Hematopoietic multipotent progenitor cell treated with erythropoietin and hydrocortisone succinate and interleukin-3 and kit ligand, for 8 days (in vitro differentiated cells): ENCODE measurements at places on chromosomes 2 and 18.

- no peak for DNase-seq
Observed at GRCh38 chr2:170660409-170660808, 54.7 kb upstream of the SP5 start.

GRCh38 chr2:31379747-31380146, 34.8 kb downstream of the XDH start:
- no peak for DNase-seq

- no peak for DNase-seq
Observed at GRCh38 chr2:240819126-240819857, 727 bp downstream of the KIF1A start.

GRCh38 chr2:61633250-61633649, 95.1 kb upstream of the XPO1 start:
- no peak for DNase-seq

DNA sequence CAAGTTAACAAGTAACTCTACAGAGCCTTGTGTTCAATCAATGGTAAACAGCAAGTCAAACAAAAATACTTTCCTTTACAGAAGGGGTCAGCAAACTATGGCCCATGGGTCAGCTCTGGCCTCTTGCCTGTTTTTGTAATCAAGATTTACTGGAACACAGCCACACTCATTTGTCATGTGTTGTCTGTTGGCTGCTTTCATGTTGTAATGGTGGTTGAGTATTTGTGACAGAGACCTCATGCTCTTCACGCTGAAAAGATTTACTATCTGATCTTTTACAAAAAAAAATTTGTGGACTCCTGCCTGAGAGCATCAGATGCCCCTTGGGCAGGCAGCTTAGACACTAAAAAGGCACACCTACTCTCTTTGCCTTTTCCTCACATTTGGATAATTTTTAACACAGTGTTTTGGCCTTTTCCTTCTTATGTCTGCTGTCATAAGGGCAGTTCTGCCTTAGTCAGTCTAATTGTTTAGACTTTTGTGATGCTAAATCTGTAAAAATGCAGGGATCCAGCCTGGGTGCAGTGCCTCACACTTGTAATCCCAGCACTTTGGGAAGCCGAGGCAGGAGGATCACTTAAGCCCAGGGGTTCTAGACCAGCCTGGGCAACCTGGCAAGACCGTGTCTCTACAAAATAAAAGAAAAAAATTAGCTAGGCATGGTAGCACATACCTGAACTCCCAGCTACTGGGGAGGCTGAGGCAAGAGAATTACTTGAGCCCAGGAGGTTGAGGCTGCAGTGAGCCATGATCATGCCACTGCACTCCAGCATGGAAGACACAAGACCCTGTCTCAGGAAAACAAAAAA, 18.3 kb downstream of the IL1B start:
- DNase-seq = no peak

GRCh38 chr2:170359466-170359865, 181.5 kb downstream of the MYO3B start:
- DNase-seq = no peak

DNA sequence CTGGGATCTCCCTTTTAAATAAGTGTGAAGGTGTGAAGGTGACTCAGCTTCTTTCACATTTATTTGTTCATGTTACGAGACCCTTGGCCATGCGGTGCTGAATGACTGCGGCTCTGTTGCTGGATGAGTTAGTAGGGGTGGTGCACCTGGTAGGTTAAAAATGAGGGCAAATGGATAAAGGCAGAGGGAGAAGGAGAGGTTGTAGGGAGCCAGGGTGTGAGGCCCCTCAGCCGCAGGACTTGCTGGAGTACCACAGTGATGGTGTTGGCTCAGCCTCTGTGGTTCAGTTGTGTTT, 164.2 kb downstream of the NAPG start:
- no peak for DNase-seq

GRCh38 chr2:127651971-127652550, 6.1 kb downstream of the GPR17 start:
- no peak for DNase-seq

DNA sequence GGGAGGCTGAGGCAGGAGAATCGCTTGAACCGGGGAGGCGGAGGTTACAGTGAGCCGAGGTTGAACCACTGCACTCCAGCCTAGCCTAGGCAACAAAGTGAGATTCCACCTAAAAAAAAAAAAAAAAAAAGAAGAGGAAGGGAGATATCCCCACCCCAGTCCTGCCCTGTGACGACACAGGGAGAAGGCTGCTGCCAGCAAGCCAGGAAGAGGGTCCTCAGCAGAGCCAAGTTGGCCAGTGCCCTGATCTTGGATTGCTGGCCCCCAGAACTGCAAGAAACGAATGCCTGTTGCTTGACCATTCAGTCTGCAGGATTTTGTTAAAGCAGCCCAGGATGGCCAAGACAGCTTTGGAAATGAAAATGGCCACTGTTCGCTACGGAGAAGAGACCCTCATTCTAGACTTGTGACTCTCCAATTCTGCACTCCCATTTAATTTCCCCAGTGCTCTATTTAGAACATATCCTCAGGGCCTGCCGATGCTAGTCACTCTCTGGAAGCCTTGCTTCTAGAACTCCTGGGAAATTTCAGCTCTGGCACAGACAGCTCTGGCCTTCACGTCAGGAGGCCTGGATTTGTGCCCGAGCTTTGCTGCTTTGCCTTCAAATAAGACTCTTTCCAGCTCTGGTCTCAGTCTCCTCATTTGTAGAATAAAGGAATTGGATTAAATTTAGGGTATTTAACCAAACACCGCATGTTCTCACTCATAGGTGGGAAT, 15.7 kb upstream of the AMMECR1L start:
- no peak for DNase-seq

GRCh38 chr2:72137498-72138010, 10.1 kb downstream of the CYP26B1 start:
- peak; percentile 59 for DNase-seq

DNA sequence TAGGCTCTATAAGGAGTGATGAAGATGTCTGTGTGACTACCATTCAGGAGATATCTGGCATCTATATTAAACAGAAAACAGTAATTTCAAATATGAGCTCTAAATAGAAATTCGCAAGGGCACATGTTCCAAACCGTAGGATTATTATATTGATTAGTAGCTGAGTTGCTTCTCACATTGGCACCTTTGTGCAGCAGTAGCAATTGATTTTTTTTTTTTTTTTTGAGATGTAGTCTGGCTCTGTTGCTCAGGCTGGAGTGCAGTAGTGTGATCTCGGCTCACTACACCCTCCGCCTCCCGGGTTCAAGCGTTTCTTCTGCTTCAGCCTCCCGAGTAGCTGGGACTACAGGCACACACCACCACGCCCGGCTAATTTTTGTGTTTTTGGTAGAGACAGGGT, 12.4 kb downstream of the BIRC6 start:
- no peak for DNase-seq

DNA sequence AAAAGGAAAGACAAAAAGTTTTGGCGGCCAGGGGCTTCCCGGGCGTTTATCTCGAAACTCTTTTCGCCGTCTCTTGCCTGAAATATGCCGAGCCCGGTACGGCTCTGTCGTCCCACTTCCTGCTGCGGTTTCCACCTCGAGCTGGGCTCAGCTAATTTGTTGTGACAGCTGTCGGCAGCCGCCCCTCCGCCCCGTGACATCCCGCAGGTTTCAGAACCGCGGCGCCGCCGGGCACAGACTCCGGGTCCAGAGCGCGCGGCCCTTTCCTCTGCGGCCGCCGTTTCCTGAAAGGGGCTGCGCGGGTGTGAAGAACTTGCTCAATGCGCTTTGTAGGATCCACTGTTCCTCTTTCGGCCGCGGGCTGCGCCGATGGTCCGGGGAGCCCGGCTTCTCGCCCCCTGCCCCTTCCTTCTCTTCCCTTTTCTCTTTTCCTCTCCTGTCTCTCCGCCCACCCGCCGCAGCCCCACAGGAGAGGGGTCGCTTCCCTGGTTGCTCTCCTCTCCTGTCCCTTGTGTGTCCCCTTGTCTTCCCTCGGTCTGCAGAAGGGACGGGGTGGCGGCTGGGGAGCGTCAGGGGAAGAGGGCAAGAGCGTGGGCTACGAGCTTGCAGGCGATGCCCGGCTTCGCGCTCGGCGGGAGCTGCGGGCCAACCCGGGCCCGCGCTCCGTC, 648 bp downstream of the ARID5A start:
- peak; percentile 60 for DNase-seq

GRCh38 chr18:13240060-13240725, 21.6 kb downstream of the LDLRAD4 start:
- DNase-seq = no peak

GRCh38 chr2:202716953-202717597, 82.3 kb downstream of the FAM117B start:
- no peak for DNase-seq

DNA sequence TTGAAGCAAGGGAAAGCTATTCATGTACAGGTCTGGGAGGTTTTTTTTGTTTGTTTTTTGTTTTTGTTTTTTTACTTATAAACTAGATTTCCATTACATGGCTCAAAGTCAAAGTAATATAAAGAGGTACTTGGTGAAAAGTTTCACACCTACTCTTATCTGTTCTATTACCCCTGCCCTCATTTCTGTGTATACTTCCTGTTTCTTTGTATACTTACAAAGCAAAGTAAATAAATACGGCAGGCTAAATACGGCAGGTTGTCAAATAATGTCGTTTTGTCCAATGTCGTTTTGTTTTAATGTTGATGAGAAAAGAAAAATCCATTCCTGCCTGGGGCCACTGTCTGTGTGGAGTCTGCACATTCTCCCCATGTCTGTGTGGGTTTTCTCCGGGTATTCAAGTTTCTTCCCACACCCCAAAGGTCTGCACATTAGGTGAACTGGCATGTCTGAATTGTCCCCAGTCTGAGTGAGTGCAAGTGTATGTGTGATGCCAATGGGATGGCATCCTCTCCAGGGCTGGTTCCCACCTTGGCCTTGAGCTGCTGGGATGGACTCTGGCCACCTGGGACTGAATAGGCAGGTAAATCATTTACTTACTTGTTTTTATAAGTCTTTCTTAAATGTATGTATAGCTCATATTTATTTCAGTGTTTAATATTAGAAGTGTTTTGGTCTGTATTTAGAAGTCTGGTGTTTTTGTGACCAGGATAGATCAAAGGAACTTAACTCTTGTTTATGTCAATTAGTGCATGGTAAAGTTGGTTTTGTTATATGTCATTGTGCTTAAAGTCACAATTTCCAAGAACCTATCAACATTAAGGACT, 13.4 kb downstream of the STAMBP start:
- no peak for DNase-seq

GRCh38 chr18:27600245-27600644, 415.1 kb upstream of the CHST9 start:
- no peak for DNase-seq

GRCh38 chr2:223870840-223871611, 33.6 kb upstream of the AP1S3 start:
- DNase-seq = no peak

GRCh38 chr2:40358783-40359182, 93.1 kb downstream of the SLC8A1 start:
- DNase-seq = no peak

DNA sequence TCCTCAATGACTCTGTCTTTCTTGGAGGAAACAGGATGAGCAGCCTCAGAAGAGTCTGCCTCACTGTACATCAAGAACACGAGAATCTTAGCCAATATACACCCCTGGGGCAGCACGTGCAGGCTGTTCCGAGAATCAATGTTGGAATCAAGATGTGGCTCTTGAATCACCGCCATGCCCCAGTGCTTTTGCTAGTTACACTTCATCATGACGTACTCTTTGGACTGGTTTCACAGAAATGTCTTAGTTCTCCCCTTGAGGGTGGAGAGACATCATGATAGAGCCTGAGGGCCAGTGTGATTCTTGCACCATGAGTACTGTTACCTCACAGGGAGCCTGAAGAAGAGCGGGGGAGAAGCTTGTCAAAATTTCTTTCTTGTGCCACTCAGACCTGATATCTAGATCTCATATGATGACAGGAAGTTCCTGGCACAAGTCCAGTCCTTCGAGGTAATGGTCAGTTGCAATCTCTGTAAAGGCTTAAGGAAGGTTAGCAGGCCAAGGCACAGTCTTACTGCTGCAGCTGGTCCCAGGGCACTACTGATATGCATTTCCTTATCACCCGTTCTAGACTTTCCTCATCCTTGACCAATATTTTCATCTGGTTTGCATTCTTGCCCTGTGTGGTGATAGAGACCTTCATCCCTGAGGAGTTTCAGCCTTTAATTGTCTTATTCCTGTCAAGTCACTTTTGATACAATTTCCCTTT, 28.2 kb upstream of the STAT4 start:
- DNase-seq = peak; percentile 32

- no peak for DNase-seq
Observed at GRCh38 chr2:111712940-111713515, 171.0 kb downstream of the ANAPC1 start.

GRCh38 chr2:29920631-29921559, 491 bp downstream of the ALK start:
- DNase-seq = no peak

DNA sequence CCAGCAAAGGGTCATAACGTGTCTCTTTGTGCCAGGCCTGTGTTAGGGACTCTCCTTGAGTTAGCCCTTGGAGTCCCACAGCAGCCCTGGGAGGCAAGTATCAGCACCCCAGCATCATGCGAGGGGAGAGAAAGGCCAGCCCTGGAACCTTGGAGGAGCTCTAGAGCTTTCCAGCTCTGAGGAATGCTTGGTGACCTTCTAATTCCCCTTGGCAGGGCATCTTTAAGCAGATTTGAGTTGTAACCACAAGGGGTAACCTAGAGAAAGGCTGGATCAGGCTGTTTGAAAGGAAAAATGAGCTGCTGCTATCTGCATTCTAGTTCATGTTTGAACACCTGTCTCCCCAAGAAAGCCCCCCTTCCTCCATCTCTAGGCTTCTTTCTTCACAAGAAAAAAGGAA, 23.8 kb upstream of the ODC1 start:
- no peak for DNase-seq

- peak; percentile 94 for DNase-seq
Observed at GRCh38 chr18:12904012-12904516, 20.0 kb upstream of the PTPN2 start.

GRCh38 chr2:156471762-156472161, 35.6 kb downstream of the GPD2 start:
- no peak for DNase-seq

- no peak for DNase-seq
Observed at GRCh38 chr2:121220995-121221394, 64.0 kb downstream of the TFCP2L1 start.

- DNase-seq = no peak
Observed at GRCh38 chr2:102749938-102750337, 11.9 kb upstream of the TMEM182 start.

- no peak for DNase-seq
Observed at GRCh38 chr18:79847606-79848293, 50.0 kb downstream of the KCNG2 start.

DNA sequence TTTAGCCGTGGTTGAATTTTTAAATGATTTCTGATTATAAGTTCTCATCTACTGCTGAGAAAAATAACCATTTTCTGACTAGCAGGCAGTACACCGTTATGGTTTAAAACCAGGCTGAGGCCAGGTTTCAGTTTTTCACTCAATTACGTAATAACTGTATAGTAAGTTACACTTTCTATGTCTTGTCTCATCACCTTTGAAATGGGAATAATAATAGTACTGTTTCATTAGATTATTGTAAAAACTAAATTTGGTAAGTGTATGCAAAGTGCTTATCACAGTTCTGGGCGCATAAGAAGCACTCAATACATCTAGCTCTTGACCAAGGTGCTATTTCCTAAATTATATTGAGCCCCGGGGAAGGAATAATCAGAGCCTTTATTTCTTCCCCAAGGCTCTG, 76.8 kb downstream of the LIMS1 start:
- DNase-seq = no peak
